ENCODE measurements at places on chromosomes 5 and 9. TPM values are rescaled to one million over a fixed set of nuclear protein-coding genes. Genes with fewer than 3 reads are reported as not detected.

Gene NKD2
- polyA plus RNA-seq: 20.5 TPM

DNA sequence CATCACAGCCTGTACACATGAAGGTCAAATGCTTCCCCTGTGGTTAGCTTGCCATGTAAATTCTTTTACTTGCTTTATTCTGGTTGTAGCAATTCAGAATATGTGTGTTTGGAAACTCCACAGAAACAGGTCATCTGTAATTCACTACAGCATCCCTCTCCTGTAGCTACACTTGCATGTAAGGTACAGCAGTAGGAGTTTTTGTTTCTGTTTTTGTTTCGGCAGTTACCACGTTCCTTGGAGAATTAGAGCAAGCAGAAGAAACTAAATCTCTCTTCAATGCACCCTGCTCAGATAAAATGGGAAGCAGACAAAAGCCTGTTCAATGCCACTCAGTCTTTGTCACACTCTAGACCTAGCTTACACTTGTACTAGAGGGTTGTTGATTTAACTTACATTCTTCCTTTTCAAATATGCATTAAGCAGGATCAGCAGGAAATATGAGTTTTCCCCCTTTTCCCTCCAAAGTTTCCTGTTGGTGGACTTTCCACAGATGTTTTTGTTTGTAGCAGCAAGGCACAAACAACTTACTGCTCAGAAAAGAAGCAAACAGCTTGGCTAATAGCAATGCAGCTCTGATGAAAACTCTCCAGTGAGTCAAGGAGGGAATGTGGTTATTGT, 80.9 kb downstream of the YIPF5 start:
- peak; percentile 28 for DNase-seq

DNA sequence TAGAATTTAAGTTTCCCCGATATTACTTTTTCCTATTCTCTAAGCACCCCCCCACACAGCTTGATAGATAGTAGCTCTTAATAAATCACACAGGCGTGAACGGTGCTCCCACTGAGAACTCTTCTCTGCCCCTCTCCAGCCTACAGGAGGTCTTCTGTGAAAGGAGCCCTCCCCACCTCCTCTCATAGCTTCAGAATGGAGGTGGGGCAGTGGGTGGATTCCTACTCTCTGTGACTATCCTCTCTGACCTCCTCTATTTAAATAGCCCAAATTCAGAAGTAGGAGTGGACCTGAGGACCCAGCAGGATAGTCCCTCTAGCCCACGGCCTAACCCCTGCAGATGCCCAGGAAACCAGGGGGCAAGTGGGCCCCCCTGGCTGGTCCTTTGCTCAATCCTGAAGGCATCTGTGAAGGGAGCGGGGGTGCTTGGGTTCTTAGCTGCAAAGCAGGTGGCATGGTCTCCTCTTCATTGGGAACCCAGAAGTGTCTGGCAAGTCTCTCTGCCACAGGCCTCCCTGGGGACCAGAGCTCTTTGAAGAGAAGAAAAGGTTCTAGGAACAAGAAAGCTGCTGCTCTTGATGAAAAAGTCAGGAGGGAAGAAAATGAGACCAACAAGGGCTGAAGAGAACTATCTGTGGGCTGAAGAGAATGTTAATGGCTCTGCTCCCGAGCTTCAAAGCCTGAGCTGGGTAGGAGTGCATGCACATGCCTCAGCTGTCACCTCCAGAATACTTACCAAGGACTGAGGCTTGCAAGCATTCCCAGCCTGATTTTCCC, 21.1 kb upstream of the HSPA9 start:
- DNase-seq: no peak

DNA sequence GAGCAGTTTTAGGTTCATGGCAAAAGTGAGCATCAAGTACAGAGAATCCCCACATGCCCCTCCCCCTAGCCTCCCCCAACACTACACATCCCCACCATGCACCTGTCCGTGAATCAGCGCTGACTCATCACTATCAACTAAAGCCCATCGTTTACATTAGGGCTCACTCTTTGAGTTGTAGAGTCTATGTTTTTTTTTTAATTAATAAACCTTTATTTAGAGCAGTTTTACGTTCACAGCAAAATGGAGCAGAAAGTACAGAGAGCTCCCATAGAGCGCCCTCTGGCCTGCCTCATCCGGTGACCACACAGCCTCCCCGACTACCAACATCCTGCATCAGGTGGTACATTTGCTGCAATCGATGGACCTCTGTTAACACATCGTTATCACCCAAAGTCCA, 47.9 kb upstream of the UNC5A start:
- no peak for DNase-seq

Gene FBP1
- 57.4 TPM for polyA plus RNA-seq

DNA sequence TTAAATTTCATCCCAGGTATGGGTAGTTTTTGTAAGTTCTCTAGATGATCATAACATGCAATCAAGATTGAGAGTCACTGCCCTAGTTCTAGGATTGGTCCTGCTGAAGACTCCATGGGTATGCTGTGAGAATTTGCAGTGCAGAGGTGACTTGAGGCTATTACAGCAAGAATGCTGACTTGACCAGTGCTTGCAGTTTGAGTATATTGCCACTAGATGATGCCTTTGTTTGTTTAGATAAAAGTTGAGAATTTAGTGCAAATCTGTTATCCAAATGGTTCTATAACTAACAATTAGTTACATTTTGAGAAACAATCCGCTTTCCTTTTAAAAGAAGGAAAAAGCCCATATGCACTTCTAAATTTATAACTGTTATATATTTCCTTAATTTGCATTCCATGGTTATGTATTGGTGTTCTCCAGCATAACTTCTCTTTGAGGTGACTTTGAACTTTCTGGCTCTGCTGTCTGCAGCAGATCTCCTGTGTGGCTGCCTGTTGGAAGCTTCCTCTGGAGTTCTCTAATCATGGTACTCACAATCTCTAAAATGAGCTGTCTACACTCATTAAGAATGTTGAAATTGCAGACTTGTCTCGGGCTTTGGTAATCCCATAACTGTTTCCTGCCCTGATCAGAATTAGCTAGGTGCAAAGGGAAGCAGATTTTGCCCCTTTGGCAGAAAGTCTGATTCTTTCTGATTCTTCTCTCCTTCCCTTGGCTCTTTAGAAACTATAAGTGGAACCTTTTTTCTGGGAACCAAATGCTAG, 24.9 kb downstream of the MELK start:
- no peak for DNase-seq

GRCh38 chr9:133124123-133124906, 3.3 kb upstream of the RALGDS start:
- no peak for DNase-seq

Gene LECT2
- polyA plus RNA-seq: 4.8 TPM

Gene SOHLH1
- not detected for polyA plus RNA-seq

DNA sequence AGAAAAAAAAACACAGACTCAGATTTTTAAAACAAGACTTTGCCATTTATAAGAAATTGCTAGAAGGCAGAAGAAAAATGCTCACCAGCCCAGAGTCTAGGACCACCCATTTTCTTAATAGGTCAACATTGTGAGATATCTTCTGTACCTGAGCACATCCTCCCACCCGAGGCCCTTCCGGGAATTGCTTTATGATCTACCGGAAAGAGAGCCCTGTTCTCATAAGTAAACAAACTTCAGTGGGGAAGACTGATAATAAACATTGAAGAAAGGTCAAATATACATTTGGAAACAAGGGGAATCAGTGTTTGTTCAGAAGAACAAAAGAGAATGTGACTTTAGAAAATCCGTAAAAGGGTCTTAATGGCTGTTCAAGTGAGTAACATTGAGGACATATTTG, 44.4 kb downstream of the PRKACG start:
- no peak for DNase-seq

Gene CCIN
- polyA plus RNA-seq: 0.54 TPM

- DNase-seq: no peak
Observed at GRCh38 chr5:84885485-84886258, 501.0 kb upstream of the EDIL3 start.

Gene SLC36A1
- polyA plus RNA-seq: 13.0 TPM

Gene IL12B
- polyA plus RNA-seq: 0.13 TPM

Gene EMB
- 3.3 TPM for polyA plus RNA-seq

DNA sequence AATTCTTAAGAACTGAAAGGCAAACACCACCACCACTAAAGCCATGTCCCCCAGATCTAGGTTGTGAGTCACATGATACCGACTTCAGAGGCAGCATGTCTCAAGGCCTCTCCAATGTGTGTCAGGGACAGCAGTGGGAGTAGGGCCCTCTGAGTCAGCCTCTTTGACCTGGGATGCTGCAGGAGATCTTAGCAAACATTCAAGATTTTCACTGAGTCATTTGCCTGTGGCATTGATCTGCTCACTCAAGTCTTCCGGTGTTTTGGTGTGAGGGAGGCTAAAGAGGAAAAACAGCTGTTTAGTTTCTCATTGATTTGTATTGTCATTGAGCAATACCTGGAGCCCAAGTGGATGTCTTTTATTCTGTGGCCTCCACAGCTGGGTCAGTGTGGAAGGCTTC, 36.1 kb downstream of the TMC1 start:
- DNase-seq: no peak

- no peak for DNase-seq
Observed at GRCh38 chr5:25964009-25964372, 1074.4 kb downstream of the CDH9 start.

DNA sequence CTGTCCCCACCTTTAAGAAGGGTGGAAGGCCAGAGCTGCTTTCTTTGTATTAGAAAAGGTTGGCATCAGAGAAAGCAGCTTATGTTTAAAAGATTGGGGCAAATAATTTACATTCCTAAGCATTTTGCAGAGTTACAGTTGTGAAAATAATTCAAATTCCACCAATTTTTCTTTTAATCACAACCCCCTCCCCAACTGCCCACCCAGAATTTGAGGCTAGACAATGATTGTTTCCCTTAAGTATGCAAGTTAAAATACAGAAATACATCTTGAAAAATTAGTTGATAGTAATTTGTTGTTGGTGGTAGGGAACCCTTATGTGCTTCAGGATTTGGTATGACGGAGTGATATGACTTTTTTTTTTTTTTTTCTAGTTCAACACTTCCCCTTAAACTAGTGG, 133.0 kb downstream of the ZSWIM6 start:
- DNase-seq: no peak

Gene MVB12B
- polyA plus RNA-seq: 17.3 TPM

DNA sequence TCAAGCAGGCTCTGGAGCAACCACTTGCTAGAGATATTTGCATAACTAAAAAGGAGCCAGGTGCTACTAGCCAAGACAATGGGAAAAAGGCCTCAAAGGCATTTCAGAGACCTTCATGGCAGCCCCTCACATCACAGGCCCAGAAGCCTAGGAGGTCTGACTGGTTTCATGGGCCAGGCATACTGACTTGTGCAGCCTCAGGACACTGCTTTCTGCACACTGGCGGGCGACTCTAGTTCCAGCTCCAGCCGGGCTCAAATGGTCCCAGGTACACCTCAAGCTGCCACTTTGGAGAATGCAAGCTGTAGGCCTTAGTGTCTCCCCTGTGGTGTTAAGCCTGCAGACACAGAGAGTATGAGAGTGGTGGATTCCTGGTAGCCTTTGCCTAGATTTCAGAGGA, 27.1 kb downstream of the COX7C start:
- DNase-seq: no peak

GRCh38 chr5:65037831-65038815, 269.4 kb downstream of the CWC27 start:
- DNase-seq: no peak

Gene ATOX1
- 102 TPM for polyA plus RNA-seq

GRCh38 chr5:135718151-135718550, 116.3 kb upstream of the SLC25A48 start:
- DNase-seq: no peak

- DNase-seq: no peak
Observed at GRCh38 chr5:90899014-90899604, 340.5 kb downstream of the ADGRV1 start.

- no peak for DNase-seq
Observed at GRCh38 chr5:175718401-175719108, 60.7 kb downstream of the HRH2 start.

- no peak for DNase-seq
Observed at GRCh38 chr5:88672644-88673252, 210.2 kb downstream of the MEF2C start.

GRCh38 chr5:1285883-1286291, 9.0 kb downstream of the TERT start:
- DNase-seq: no peak

Gene CATSPER3
- polyA plus RNA-seq: 1.8 TPM

Gene ANKRD31
- 0.43 TPM for polyA plus RNA-seq

DNA sequence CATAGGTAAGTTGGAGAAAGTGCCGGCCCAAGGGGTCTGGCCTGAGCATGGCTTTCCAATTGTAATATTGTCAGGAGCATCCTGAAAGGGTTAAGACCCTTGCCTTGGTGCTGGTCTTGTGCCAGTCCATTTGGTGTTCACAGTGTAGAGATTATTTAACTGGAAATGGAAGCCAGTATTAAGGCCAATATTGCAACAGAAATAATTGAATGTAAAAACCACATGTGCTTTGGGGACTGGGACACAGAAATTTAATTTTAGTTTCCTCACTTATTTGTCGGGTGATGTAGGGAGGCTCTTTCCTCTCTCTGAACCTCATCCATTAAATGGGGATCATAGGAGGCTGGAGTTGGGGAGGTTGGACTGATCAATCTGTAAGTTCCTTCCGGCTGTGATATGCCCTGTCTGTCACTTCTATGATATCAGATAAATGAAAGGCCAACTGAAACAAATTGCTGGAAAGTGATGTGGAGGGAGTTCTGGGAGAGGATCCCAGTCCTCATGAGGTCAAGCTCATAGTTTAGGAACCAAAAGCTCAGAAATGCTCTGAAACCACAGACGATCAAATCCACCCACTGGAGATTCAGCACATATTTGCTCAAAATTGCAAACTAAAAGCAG, 54.8 kb upstream of the COL15A1 start:
- no peak for DNase-seq

DNA sequence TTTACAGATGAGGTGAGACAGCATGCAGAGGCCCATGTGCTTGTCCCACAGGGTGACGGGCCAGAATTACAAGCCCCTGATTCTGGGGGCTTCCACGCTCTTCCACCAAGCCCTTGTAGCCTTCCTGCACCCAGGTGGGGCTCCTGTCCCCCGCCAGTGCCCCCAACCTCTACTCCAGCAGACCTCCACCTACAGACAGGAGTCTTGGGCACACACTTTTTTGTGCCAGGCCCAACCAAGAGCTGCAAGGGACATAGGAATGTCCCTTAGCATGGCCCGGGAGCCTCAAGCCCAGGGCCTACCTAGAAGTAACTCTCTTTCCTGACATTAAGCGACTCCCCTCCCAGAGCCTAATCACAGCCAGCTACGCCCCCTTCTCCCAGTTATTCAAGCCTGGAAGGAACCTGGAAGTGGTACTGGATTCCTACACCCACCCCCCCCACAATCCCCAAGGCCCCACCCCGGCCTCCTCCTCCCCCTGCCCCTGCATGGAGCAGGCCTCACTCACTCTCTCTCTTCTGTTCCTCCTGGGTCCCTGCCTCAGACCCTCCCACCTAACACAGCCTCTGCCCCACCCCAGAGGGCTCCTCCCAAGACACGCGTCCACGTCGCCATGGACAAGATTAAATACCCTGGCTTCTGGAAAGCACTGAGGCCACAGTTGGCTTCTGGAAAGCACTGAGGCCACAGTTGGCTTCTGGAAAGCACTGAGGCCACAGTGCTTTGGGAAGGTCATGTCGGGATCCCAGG, 30.5 kb downstream of the ADAMTS2 start:
- DNase-seq: no peak

Gene PCDHGA4
- 2.3 TPM for polyA plus RNA-seq

Gene ARL14EPL
- polyA plus RNA-seq: not detected

Gene PPP2R2B
- polyA plus RNA-seq: 13.4 TPM

Gene CDH9
- polyA plus RNA-seq: 8.6 TPM

GRCh38 chr5:153865016-153865415, 173.7 kb downstream of the FAM114A2 start:
- DNase-seq: peak; percentile 58

- no peak for DNase-seq
Observed at GRCh38 chr5:3535414-3536211, 60.0 kb upstream of the IRX1 start.

All from renal pelvis (tissue), 12 donors.